RWPE1 (cell line): ENCODE measurements at places on chromosomes 6 and 20.

DNA sequence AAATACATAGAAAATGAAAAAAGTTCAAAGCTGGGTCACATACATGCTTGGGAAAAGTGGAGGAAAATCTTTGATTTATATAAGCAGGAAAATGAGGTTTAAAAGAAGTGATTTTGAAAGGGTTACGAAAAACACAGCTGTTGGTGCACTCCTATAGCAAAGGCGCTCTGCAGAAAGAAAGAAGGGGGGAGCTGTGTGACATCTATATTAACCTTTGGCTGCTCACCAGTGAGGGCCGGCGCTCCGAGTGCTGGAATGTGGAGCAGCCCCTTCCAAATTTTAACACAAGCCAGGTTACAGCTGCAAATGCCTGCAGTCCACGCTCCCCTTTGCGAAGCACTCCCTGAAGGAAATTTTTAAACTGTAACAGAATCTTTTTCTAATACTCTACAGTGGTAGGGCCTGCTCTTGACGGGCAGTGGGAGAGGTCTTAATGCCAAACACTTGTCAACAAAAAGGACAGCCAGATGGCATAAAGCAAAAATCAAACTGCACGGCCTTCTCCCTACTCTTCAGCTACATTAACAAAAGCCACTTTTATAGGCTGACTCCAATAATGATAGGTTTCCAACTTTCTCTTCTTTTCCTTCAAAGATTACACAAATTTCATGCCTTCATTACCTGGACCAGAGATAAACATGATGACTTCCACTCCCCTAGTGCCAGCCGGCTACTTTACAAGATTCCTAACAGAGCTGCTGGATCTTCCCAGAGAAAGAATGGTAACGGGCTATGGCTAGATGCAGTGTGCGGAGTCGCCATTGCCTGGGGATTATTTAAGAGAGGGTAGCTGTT, 4.8 kb downstream of the BMP7 start:
- DNase-seq = no peak

- no peak for DNase-seq
Observed at GRCh38 chr20:57200882-57201695, 65.4 kb downstream of the BMP7 start.

DNA sequence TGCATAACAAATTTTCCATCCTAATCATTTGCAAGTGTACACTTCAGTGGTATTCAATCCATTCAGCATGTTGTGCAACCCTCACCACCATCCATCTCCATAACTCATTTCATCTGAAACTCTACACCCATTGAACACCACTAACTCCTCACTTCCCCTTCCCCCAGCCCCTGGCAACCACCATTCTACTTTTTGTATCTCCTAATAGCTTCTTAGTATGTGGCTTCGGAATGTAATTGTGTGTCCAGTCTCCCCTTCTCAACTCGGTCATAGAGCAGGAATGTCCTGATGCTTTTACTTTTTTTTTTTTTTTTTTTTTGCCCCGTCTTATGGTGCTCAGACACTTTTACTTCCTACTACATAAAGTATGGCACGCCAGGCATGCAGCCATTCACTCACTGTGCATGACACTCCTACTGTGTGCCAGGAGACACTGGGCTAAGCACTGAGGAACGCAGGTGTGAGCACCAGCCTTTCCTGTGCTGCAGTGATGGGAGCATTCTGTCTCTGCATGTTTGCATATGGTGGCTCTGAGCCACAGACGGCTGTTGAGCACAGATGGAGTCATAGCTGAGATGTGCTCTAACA, 15.3 kb downstream of the HCK start:
- no peak for DNase-seq

- DNase-seq = no peak
Observed at GRCh38 chr6:73800997-73801396, 105.0 kb downstream of the CD109 start.

GRCh38 chr6:92047152-92047850, 1372.1 kb downstream of the EPHA7 start:
- DNase-seq = no peak

GRCh38 chr20:14055127-14055742, 59.9 kb downstream of the MACROD2 start:
- peak; percentile 18 for DNase-seq

DNA sequence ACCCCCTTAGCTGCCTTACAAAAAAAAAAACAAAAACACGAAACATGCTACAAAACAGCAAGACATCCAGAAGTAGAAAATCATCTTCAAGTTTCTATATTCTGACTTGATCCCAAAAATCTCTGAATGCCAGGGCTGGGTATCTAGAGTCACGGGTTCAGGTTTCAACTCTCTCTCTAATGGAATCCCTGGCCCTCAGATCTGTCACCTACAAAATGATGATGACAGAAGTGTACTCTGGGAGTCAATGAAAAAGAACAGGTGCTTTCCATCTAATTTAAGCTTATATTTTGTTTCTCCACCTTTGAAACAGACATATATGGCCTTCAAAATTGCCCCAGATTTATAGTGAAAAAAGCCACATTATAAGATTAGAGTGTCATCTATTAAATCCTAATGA, 18.3 kb downstream of the RTN4IP1 start:
- no peak for DNase-seq

- no peak for DNase-seq
Observed at GRCh38 chr6:29810371-29810770, 17.3 kb upstream of the HLA-G start.

DNA sequence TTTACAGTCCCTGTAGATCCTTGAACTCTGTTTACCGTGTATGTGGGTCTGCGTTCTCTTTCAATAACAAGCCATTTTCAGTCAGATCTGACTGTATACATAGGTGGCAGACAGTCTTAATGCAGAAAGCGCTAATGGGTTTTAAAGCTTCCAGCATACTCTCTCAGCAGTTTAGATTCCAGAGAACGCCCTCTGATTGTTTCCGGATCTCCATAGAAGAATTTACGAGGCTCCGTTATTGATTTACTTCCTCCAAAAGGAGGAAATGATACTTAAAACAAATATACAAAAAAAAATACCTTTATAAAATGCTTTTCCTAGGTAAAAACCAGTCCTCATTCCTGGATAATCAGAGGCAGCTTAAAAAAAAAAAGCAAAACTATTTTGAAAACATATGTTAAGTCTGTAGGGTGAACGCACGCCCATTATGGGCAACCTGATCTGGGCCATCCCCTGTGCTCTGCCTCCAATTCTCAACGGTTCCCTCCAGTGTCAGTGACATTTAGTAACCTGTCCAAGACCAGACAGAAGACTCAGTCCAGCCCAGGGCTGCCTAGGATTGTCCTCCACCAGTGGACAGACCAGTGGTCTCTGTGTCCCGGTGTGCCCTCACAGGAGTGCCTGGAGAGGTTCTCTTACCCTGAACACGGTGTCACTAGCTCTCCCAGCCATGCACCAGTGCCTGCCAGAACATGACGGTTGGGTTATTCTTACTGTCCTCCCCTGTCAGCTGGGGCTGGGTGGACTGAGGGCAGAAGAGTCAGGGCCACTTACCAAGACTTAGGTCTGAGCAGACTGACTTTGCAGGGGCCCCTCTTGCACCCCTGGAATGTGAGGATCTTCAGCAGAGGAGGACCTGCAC, 217.3 kb downstream of the ARID1B start:
- DNase-seq = no peak

DNA sequence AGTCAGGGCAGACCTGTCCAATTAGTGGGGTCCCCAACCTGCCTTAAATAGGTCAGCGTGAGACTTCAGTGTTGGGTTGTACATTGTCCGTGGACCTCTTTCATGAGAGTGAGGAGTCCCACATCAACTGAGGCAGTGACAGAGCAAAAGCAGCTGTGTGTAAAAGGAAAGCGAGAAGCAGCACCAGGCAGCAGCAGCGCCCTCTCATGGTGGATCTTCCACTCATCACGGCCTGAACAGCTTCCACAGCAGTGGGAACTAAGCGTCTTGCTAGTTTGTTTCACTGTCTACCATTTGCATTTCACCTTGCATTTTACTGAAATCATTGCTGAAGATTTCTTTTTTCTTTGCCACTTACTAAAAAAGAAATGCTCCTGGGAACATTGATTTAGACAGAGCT, 333.8 kb downstream of the PKHD1 start:
- no peak for DNase-seq

- no peak for DNase-seq
Observed at GRCh38 chr6:80547827-80548226, 441.4 kb downstream of the BCKDHB start.

DNA sequence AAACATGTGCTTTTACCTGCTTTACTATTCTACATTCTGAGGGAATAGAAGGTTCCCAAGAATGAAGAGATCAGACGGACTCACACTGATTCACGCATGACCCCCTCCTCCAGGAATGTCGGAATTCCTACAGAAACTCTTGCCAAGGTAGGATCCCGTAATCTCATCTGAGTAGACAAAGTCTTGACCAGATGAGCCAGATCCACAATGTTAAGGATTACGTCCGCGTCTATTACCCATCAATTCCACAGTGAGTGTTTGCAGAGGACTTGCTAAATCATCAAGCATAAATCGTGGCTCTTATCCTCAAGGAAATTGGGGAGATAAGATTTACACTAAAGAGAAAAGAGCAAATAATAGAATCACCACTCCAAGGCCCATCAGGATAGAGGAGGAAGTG, 245.9 kb upstream of the FOXQ1 start:
- no peak for DNase-seq

GRCh38 chr6:168060521-168060931, 18.5 kb downstream of the FRMD1 start:
- DNase-seq = peak; percentile 29

DNA sequence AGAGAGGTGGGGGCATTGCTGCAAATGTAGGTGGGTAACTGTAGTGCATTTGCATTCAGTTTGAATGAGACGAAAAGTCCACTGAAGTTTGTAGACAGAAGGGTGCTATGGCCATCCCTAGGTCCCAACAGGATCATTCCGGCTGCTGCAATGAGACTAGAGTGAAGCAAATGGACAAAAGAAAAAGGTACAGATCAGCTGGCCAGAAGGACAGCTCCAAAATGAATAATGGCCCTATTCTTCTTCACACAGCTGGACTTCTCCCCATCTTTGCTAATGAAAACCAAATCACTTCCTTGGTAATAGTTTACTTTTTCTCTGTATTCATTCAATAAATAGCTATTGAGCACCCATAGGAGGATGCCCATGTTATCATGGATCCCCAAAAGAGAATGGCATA, 56.4 kb upstream of the TPD52L1 start:
- no peak for DNase-seq

DNA sequence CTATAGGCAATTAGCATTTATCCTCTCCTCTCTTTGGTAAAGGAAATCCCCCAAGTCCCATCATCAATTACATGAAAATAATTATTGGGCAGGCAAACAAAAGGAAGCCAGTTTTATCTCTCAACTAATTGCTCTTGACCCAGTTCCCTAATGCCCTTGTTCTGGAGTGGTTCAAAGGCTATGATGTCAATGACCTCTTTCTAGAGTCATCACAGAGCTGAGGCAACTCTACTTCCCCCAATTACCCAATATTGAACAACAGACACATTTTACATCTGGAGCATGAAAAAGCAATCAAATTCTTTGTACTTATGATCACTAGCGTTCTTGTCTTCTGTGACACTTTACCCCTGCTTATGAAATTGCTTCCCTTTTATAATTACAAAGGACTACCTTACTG, 43.5 kb downstream of the NT5E start:
- DNase-seq = no peak

DNA sequence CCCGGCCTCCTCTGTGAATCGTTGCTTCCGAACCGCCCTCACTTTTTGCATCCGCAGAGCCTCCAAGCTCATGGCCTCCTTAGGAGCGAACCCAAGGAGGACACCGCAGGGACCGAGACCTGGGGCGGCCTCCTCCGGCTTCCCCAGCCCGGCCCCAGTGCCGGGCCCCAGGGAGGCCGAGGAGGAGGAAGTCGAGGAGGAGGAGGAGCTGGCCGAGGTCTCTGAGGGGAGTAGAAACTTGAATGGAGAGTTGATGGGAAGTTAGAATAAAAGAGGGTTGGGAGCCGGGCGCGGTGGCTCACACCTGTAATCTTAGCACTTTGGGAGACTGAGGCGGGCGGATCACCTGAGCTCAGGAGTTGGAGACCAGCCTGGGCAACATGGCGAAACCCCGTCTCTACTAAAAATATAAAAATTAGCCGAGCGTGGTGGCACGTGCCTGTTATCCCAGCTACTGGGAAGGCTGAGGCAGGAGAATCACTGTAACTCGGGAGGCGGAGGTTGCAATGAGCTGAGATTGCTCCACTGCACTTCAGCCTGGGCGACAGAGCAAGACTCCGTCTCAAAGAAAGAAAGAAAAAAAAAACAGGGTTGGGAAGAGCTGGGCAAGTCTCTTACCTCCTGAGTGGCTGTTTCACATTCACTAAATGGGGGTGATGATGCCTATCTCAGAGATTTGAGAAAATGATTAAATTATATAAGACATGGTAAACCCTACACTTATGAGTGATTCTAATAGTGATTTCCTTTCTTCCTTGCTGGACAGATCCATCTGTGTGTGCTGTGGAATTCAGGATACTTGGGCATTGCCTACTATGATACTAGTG, 805 bp downstream of the MSH5 start:
- DNase-seq = peak; percentile 31

DNA sequence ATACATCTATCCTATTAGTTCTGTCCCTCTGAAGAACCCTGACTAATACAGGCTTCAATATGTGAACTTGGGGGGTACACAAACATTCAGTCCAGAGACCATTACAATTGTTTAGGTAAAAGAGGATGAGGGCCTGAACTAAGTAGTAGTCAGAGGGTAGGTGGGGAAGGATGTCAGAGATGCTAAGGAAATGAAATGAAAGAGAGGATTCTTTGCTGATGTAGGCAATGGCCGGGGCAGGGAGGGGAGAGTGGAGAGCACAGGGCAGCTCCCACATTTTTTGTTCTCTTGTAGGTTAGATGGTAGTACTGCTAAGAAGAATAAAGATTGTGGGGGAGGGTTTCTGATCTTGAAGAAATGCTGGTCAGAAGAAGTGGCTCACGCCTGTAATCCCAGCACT, 60.8 kb downstream of the SOX4 start:
- DNase-seq = no peak

- DNase-seq = no peak
Observed at GRCh38 chr6:143248359-143248758, 187.7 kb downstream of the AIG1 start.

- no peak for DNase-seq
Observed at GRCh38 chr6:126113261-126113660, 126.9 kb downstream of the TRMT11 start.

DNA sequence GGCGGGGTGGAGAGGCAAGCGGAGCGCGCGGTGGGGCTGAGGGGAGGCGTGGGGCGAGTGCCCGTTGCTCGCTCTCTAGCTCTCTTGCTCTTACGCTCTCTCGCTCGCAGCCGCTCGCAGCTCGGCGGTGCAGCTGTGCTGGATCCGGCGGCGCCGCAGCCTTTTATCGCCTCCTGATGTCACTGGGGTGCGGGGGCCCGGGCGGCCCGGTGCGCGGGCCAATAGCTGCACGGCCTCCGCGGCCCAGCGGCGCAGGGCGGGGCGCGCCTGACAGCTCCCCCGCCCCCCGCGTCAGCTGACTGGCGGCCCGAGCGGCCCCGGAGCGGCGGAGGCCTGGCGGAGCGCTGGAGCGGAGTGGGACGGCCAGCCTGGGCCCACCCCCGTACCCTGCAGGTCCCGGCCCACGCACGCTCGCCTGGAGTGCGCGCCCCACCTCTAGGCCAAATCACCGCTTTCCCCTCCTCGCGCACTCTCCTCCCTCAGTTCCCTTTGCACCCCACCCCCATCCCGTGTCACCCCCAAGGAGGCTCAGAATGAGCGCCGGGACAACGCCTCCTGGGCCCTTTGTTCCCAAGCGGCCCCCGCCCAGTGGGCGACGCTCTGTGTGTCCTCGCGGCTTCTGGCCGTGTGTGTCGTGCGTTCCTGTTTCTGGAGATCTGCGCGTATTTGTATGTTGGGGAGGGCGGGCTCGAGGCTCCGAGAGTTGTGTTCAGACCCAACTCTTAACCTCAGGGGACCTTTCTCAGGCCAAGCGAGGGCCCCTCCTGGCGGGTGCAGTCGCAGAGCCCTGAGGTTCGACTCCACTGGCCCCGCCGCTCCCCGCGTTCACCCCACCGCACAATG, at the start of gene MAFB:
Gene MAFB, minus strand, starts transcription at position 137 of the 843 bp plus-strand sequence. CDS start 386 bp downstream, outside the sequence.
- DNase-seq = peak; percentile 96
